ENCODE measurements at places on chromosomes 11 and 22. TPM values are rescaled to one million over a fixed set of nuclear protein-coding genes. Genes with fewer than 3 reads are reported as not detected.

DNA sequence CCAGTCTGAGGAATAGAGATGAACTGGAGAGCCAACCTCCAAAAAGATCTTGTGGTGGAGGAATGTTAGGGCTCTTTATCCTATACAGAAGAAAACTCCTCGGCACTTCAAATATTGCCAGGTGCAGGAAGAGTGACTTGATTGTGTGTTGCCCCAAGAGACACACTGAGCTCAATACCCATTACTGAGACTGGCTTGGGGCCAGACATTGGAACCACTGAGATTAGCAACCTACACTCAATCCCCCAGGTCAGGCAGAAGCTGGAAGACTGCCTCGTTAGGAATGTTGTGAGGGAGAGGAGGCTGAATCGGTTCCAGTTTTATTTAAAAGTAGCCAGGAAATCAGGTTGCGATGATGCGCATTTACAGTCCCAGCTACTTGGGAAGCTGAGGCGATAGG lies 2.4 kb upstream of the SGSM3 start:
- no peak for DNase-seq

Gene SCGB1A1
- not detected for total RNA-seq

DNA sequence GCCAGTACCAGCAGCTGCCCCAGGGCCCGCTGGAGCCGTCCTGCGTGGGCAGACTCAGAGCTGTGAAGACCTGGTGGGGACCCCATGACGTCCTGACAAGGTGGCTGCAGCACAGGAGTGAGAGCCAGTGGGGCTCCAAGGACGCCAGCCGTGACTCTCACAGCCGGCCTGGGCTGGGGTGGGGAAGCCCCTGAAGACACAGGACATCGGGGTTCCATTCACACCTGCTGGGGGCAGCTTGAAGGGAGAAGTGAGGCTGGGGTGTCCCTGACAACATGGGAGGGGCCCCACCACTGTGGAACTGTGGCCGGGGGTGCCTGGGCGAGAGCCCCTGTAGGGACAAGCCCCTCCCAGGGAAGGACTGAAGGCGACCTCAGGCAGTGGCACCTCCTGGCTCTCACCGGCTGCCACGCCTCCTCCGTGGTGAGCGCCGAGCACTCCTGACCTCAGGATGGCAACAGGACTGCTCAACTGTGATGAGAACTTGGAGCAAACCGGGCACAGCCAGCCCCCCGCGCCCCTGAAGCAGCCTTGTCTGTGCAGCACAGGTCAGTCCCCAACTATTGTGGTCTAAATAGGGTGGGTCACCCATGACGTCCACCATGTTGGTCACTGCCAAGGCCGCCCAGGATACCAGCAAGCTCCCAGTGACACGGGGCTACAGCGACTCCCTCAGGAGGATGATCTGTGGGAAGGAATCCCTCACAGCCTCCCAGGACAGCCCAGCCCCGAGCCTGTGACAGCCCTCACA lies 22.7 kb upstream of the IL17REL start:
- no peak for DNase-seq

GRCh38 chr11:31443802-31444201 lies 65.6 kb downstream of the IMMP1L start:
- no peak for DNase-seq

Gene CDC45
- 1.4 TPM for total RNA-seq

Gene NNMT
- not detected for total RNA-seq

All from occipital lobe (tissue), 3 donors.